ENCODE measurements at places on chromosomes 12 and 14. TPM values are rescaled to one million over a fixed set of nuclear protein-coding genes. Genes with fewer than 3 reads are reported as not detected.

DNA sequence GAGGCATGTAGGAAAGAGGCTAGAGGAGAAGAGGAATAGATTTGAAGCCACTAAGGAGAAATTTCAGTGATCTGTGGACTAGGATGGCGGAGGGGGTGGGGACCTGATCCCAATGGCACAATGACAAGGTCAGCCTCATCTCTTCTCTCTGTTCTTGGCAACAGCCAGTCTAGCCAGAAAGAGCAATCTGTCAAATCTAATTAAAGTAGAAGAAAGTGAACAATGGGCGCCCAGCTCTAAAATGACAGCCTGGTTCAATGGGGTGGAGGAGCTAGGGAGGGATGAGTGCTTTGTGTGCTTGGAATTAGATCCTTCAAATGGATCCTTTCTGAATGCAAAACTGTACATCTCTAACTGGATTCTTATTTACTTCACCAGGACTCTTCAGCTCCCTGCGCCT is 37.2 kb upstream of the TUBA1C start:
- no peak for DNase-seq

DNA sequence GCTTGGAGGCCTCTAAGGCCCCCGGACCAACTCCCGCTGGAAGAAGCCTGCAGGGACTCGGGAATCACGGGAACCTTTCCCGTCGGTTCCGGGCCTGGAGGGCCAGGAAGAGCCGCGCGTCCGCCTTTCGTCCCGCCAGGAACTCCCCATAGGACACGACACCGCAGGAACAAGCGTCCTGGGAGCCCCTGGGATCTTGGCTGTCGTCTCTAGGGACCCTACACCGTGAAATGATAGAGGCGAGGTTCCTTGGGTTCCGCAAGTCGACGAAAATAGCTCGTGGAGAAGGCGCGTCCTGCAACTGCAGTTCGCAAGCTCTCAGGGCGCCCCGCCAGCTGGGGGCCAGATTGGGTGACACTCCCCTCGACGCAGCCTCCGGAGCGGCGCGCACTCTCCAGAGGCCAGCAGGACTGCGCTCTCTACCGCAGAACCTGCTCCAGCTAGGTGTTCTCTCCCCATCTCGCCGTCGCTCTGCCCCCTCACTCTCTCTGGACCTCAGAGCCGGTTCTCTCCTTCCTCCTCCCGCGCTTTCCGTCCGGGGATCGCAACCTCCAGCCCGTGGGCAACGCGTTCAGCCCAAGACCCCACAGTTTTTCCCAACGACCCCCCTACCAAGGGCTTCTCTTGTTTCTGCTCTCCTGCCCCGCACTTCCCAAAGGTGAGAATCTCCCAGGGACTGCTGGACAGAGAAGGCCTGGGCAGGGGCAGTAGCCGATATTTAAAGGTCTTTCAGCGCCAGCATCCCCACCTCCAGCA is 776 bp downstream of the BMP4 start:
- DNase-seq = peak; percentile 79

- DNase-seq = no peak
Measured at GRCh38 chr14:94025720-94026119, 420 bp upstream of the OTUB2 start.

GRCh38 chr12:94062796-94063635 is 85.4 kb upstream of the PLXNC1 start:
- no peak for DNase-seq

DNA sequence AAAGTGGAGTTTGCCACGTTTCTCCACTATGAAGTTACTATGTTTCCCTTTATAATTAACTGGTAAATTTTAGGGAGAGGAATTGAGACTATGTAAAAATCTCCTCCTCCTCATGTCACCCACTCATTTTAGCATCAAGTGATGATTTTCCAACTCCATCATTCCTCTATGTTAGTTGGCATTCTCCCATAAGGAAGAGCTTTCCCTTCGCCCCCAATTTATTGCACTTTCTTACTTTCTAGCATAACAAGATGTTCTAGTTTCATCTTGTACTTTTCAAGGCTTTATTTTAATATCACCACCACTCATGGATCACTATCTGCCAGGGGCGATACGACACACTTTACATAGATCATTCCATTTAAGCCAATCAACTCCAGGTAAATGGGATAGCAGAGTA is 97.1 kb downstream of the RPS6KA5 start:
- no peak for DNase-seq

GRCh38 chr12:117216686-117217085 is 26.4 kb upstream of the FBXO21 start:
- no peak for DNase-seq

- DNase-seq = peak; percentile 84
Measured at GRCh38 chr12:64451687-64452558, at the start of gene TBK1. TBK1 (plus strand) TSS chr12:64452120; CDS start chr12:64455871, 3,751 bp downstream.

DNA sequence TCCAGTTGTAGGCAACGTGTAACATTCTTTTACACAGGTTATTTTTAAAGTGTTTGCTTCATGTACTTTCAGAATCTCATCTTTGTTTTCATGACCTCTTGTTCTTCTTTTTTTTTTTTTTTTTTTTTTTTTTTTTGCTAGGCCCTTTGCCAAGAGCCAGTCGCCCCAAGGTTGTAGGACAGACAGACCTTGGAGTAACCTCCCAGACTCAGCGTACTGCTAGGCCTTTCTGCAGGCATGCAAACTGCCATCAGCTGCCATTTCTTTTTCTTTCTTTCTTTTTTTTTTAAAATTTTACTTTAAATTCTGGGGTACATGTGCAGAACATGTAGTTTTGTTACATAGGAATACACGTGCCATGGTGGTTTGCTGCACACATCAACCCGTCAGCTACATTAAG is 452.3 kb upstream of the MDGA2 start:
- no peak for DNase-seq

- no peak for DNase-seq
Measured at GRCh38 chr14:50647282-50647681, 20.8 kb downstream of the SAV1 start.

GRCh38 chr12:9134981-9135628 is 19.4 kb upstream of the A2M start:
- DNase-seq = no peak

- no peak for DNase-seq
Measured at GRCh38 chr14:21915826-21916225, 242.2 kb upstream of the OR4E1 start.

DNA sequence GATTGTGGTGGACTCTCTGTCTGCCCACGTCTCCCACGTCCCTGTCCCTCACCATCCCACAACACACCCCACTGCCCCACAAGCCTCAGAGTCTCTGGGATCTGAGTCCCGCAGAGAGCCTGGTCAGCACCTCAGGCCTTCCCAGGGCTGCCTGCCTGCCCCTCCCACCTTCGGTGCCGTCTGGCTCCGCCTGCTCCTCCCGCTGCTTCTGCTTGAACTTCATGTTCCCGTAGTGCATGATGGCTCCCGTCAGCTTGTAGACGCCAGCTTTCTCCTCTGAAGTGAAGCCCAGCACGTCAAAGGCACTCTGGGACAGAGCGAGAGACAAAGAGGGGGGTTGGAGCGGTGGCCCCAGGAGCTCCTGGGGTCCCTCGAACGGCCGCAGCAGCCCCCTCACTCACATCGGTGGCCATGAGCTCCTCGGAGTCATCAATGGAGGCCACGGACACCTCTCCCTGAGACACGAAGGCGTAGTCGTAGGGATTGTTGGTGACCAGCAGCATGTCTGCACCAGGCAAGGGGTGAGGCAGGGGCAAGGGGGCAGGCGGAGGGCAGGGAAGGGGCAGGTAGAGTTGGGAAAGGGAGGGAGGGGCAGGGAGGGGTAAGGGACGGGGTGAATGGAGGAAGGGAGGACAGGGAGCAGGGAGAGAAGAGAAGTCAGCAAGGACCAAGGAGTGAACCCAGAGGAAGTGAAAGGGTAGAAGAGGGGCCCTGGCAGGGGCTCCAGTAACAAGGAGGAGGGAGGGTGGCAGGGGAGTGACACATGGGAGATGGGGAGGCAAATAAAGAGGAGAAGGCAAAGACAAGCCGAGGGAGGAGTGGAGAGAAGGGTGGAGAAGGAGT is 5.6 kb downstream of the MYH6 start:
- DNase-seq = no peak

- no peak for DNase-seq
Measured at GRCh38 chr14:96991226-96991625, 194.0 kb downstream of the VRK1 start.

DNA sequence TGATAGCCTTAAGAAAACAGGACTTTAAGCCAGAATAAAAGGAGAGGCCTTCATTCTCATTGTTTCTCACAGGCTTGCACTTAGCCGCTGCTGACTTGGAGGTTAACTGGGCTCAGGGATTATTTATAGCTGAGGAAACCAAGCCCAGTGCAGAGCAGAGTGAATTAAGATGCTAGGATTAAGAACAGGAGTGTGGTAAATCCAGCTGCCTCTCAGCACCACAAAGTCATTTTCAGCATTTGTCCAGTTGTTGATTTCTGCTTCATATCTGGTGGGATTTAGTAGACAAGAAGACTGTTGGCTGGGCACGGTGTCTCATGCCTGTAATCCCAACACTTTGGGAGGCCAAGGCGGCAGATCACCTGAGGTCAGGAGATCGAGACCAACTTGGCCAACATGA is 14.3 kb upstream of the KRT73 start:
- DNase-seq = no peak

- DNase-seq = no peak
Measured at GRCh38 chr14:103546652-103547454, 15.6 kb downstream of the BAG5 start.

Gene ESR2
- total RNA-seq = not detected

Gene REP15
- total RNA-seq = not detected

Gene GPRC5A
- 70.0 TPM for total RNA-seq

Gene KRT72
- total RNA-seq = not detected

Gene PLEKHG7
- not detected for total RNA-seq

Gene NPFF
- not detected for total RNA-seq

Gene DBX2
- not detected for total RNA-seq

Gene NRIP2
- not detected for total RNA-seq

Gene PGF
- total RNA-seq = 9.3 TPM

Gene TSPAN9
- total RNA-seq = 15.3 TPM

Gene ITGB7
- total RNA-seq = not detected

Gene SETD1B
- total RNA-seq = 2.7 TPM

Data from M059J (cell line).